ELR (cell line): ENCODE measurements at places on chromosomes 1 and 21.

DNA sequence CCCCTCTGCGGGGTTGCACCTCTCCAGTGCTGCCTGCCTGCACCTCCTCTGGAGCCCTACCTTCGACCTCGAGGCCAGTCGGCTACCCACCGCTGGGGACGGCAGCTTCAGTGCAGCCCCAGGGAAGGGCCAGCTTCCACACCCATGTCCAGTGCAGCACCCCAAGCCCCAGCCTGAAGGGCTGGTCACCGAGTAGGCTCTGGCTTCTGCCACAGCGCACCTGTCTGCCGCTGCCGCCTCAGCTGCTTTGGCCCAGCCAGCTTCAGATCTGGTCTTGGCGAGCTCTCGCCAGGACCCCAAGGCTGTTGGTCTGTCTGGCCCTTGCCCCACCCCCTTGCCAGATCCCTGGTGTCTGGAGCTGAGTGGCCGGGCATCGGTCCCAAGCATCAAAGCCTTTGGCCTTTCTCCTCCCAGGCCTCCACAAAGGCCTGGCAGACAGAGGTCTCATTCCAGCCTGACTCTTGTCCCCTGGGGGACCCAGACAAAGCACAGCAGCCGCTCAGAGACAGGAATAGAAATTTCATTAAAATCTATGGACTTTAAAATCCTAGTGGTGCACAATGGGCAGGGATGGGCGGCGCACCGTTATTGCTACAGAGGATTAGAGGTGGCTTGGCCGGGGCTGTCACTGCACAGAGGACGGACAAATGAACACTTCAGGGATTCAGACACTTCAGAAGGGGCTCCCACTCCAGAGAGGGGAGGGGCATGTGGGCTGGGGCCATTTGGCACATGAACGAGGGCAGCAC is 4.8 kb downstream of the CCDC24 start:
- DNase-seq: no peak

DNA sequence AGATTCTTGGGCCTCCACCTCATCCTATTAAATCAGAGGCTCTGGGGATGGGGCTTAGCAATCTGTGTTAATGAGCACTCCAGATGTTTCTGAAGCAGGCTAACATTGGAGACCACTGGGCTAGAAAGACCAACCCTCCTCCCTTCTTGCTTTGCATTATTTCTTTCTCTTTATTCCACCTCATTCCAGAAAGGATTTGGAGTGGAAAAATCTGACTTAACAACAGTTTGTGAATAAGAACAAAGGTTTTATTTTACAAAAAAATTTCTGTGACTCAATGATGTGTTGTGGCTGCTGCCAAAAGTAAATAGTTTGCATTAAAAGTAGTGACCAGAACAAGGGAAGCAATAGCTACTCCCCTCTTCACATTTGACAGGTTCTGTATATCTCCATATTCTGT is 79.4 kb downstream of the TGFB2 start:
- no peak for DNase-seq

DNA sequence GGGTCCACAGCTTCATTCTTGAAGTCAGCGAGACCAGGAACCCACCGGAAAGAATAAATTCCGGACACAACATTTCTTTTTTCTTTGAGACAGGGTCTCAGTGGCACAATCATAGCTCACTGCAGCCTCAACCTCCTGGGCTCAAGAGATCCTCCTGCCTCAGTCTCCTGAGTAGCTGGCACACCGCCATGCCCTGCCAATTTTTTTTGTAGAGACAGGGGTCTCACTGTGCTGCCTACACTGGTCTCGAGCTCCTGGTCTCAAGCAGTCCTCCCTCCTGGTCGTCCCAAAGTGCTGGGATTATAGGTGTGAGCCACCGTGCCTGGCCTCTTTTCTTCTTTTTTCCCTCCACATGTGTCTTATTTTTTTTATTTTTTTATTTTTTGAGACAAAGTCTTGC is 20.6 kb upstream of the ENO1 start:
- DNase-seq: no peak

GRCh38 chr1:158689110-158689509 is 2.6 kb upstream of the SPTA1 start:
- DNase-seq: no peak

DNA sequence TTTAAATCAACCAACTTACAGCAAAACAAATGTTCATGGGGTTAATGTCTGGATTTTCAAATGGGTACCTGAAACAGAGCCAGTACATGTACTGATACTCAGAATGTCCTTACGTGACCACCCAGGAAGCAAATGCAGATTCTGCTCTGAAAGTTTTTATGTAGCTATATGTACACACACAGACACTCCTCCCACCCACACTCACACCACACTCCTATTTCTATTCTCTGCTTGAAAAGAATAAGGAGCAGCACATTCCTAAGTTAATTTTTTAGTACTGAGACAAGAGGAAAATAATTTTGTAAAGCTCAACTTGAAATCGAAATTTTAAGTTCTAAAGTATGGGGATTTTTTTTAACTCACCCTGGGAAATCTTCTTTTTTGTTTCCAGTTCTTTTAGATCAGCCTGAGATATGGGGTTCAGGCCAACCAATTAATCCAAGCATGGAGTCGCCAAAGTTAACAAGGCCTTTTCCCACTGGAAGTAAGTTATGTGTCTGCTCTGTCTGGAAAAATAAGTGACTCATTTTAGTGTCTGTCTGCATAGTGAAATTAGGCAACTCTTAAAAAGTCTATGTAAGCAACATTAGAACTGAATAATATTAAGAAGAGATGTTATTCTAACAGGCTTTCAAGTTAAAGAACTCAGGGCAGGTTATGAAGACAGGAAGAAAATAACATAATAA is 75.5 kb upstream of the DYNLT5 start:
- DNase-seq: peak; percentile 42

DNA sequence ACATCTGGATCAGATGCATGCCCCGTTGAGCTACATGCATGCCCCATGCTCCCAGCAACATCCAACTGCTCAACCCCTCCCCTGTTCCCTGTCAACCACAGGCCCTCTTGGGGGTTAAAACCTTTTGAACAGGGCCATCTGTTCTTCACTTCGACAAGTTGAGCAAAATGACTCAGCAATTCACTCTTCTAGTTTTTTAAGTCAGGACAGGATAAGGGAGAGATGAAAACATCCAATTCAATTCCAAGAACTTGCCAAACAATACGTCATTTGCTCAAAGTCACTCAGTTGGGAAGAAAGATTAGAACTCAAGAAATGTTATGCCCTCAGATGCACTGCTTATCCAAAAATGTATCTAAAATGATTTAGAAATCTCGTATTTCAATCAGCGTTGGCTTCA is 46.1 kb upstream of the MTF2 start:
- no peak for DNase-seq

DNA sequence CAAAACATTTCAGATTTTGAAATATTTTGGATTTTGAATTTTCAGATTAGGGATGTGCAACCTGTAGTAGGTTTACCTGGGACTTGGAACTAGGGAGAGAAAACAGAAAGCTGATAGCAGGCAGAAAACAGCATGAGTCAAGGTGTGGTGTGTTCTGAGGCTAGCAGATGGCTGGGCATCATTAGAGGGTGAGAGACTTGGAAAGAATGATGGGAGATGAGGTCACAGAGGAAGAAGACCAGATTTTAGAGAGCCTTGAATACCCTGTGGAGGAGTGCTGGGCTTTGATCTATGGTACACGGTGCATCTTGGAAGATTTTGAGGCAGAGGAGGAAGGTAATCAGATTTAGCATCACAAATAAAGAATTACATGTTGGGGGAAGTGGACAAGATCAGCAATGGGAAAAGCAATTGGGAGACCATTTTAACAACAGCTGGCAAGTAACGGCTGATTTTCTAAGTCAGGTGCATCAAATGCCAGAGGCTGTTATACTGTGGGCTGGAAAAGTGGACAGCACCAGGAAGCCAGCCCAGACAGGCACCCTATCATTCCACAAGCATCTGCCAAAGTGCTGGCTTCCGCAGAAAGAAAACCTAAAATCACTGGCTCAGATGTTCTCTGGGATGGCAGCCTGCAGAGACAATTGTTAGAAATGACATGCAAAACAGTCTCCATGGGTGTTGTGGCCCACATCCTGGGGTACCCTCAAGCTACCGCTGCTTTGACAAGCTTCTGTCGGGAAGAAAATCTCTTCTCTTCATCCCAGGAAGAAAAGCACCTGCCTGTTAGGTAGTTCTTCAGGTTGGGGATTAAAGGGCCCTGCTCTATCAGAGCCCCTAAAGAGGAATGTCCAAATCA is 30.9 kb upstream of the CAMK1G start:
- DNase-seq: no peak

DNA sequence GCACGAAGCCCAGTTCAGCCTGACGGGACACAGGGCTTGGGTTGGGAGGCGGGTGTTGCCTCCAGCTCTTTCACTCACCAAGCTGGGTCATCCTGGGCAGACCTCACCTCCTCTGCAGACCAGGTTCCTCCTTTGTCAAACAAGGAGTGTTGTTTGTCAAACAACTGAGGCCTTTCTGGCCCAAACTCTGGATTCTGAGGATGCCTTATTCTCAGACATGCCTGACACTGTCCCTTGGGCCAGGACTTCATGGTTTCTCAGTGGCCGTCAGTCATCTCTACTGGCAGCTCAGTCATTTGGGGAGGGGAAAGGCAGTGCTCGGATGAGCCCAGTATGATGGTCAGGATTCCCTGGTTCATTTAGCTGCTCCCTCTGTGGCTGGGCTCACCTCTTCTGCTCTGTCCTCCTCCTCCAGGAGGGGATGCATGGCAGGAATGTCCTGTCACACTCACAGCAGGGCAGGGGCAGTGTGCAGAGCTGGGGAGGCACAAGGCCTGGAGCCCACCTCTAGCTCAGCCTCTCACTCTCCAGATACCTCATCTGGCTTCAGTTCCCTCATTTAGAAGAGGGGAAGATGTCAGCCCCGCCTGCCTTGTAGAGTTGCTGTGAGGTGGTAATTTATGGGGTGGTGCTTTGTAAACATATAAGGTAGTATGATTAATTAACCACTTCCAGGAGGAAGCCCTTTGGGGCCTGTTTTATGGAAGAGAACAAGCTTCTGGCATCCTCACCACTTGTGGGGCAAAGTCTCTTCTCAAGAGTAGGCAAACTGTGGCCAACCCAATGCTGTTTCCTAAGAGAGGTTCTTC is 20.6 kb downstream of the SLC2A1 start:
- peak; percentile 49 for DNase-seq

DNA sequence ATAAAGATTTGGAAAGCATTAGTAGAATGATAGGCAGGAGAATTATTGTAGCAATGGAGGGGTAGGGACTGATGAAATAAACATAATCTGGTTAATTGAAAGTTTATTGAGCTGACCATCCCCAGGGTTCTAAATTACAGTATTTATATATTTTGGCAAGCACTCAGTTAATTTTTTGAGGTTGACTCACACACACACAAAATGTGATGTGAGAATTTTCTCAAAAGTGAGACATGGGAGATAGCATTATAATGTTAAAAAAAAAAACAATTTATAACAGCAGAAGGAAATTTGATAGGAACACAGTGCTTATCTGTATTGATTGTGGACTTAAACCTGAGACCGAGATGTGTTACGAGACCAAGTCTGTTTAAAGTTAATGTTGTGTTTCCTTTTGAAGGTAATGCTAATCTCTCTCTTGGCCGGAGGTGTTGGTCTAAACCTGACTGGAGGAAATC is 24.6 kb downstream of the TRIM45 start:
- no peak for DNase-seq

DNA sequence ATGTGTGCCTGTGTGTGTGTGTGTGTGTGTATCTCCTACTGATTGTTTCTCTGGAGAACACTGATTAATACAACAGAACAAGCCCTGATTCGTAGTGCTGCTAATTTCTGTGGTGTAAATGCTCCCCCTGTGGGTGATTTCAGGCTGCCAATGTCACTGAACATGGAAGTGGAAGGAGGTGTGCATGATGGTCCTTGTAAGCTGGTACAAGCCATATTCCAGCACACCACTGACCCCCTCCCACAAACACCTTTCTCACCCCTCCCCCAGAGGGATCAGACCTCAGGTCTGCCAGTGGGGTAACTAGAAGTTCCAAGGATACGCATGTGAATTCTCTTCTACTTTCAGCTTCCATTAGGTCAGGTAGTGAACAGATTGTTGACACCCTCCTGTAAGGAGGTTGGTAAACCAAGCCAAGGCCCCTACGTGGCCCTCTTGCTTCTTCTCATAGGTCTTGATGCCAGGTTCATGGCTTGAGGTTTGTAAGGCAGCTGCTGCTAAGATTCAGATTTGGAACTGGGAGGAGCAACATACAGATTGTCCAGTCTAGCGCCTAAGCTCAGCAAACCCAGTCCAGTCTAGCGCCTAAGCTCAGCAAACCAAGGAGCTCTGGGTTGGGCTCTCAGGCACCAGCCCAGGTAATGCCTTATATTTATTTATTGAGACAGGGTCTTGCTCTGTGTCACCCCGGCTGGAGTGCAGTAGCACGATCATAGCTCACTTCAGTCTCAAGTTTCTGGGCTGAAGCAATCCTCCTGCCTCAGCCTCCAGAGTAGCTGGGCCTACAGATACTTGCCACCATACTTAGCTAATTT is 38.7 kb downstream of the DHCR24 start:
- no peak for DNase-seq
